IPS DF 6.9 (cell line): ENCODE measurements at places on chromosomes 11 and 22.
A peak's percentile ranks its signal among the peaks of the same experiment; 100 is the strongest.

- H3K4me1 ChIP-seq = no peaks in the 10 kb centered on the region
- no peaks in the 10 kb centered on the region for H3K36me3 ChIP-seq
- no peak for DNase-seq
- no peaks in the 10 kb centered on the region for H3K27me3 ChIP-seq
Measured at GRCh38 chr11:17791144-17791543, 56.6 kb downstream of the KCNC1 start.

DNA sequence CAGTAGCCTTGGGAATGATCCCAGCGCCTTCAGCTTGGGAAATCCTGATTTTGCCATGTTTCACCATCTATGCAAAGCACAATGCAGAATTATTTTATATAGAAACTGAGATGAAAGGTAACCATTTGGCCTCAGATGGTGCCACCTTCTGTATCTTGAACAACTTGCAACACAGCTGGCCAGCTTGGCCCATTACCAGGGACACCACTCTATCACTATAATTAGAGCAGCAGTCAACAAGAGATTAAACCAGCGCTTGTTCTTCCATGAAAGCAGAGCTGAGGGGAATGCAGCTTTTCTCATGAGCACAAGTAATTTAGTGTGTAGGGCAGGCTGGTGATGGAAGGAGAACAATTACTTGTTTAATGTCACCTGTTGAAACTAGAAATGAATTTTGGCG is 6.7 kb upstream of the ZDHHC13 start:
- H3K36me3 ChIP-seq = no peaks in the 10 kb centered on the region
- H3K4me1 ChIP-seq = no peaks in the 10 kb centered on the region
- DNase-seq = no peak

DNA sequence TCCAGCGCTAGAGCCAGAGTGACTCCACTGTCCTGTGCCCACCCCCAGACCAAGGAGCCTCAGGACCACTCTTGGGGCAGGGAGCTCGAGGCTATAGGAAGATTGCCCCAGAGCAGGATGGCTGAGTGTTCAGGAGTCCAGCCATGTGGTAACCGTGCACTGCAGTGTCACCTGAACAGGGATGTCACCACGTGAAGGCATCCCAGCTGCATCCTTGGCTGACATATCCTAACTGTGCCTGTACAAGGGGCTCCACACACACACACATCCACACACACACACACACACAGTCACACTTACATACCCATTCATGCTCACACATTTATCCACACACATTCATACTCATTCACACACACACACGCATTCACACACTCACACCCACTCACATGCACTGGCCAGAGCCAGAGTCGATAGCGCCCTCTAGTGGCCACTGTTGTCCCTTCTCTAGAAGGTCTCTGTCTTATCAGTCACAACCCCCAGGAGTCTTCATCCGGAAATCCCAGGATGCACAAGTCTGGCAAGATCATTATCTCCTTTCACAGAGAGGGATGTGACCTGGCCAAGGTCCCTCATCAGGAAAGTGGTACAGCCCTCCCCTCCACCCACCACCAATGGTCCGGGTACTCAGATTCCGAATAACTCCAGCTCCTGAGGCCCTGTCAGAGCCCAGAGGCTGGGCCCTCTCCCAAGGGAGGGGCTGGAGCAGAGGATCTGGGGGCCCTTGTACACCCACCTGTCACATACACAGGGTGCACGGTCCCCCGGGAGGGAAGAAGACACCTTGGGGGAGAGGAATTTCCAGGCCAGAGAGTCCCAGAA is 55.1 kb downstream of the IGLL5 start:
- no peaks in the 10 kb centered on the region for H3K27me3 ChIP-seq
- no peaks in the 10 kb centered on the region for H3K36me3 ChIP-seq
- no peak overlapping the region for H3K27ac ChIP-seq
- peak; percentile 58 for DNase-seq
- H3K4me1 ChIP-seq = no peaks in the 10 kb centered on the region

DNA sequence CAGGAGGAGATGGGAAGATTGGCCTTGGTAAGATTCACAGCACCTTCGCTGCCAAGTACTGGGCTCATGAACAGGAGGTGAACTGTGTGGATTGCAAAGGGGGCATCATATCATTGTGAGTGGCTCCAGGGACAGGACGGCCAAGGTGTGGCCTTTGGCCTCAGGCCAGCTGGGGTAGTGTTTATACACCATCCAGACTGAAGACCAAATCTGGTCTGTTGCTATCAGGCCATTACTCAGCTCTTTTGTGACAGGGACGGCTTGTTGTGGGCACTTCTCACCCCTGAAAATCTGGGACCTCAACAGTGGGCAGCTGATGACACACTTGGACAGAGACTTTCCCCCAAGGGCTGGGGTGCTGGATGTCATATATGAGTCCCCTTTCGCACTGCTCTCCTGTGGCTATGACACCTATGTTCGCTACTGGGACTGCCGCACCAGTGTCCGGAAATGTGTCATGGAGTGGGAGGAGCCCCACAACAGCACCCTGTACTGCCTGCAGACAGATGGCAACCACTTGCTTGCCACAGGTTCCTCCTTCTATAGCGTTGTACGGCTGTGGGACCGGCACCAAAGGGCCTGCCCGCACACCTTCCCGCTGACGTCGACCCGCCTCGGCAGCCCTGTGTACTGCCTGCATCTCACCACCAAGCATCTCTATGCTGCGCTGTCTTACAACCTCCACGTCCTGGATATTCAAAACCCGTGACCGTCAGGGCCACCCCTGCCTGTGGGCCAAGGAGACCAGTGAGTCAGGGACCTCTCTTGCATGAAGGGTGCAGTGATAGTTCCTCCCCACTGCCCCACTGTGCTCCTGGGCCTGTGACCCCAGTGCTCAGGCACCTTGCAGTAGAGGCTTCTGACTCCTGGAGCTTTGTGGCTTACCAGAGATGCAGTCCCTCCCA is 83.6 kb downstream of the BCR start:
- no peak overlapping the region for H3K4me3 ChIP-seq
- peaks cover 21% of the 10 kb centered on the region for H3K36me3 ChIP-seq

- no peaks in the 10 kb centered on the region for H3K36me3 ChIP-seq
- DNase-seq = no peak
- no peak overlapping the region for H3K4me3 ChIP-seq
- no peak overlapping the region for H3K27ac ChIP-seq
Measured at GRCh38 chr11:3903207-3903896, 47.9 kb downstream of the STIM1 start.

GRCh38 chr22:29226351-29226981 is 20.8 kb downstream of the EMID1 start:
- H3K4me3 ChIP-seq = no peak overlapping the region
- no peaks in the 10 kb centered on the region for H3K27me3 ChIP-seq
- H3K4me1 ChIP-seq = no peaks in the 10 kb centered on the region
- DNase-seq = no peak
- no peak overlapping the region for H3K27ac ChIP-seq

GRCh38 chr11:119496469-119496868 is 73.5 kb upstream of the THY1 start:
- DNase-seq = no peak
- no peaks in the 10 kb centered on the region for H3K27me3 ChIP-seq
- H3K36me3 ChIP-seq = no peaks in the 10 kb centered on the region
- H3K27ac ChIP-seq = no peak overlapping the region
- H3K4me1 ChIP-seq = peaks cover 10% of the 10 kb centered on the region

DNA sequence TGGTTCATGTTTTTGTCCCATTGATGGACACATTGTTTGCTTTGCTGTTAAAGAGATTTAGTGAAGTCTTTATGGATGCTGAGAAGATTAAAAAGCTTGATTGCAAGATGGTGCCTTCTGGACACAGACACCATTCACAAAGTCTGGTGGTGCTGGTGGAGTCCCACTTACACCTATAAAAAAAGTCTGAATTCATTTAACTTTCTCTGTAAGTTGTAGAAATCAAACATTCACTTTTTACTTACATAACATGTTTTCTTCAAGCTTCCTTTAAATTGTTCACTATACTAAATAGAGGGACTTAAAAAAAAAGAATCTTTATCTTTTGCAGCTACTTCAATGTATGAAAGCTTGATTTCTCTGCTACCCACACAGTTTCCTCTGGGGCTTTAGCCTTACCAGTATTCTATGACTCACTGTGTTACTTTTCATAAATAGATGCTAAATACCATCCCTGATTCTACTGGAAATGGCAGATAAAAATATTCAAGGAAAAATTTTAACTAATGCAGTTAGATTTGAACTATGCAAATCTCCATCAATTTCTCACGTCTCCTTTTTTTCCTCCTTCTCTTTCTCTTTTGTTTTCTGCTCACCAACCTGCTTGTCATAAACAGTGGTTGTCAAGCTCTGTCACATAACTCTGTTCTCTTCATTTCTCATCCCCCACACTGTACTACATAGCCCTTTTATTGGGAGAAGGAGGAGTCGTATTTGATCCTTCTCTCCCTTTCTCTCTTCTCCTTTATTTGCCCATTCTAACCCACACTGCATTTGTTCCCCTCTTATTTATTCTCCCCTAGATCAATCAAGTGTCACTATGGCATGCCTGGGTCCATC is 89.7 kb downstream of the FAM76B start:
- H3K27me3 ChIP-seq = no peaks in the 10 kb centered on the region
- peaks cover 1% of the 10 kb centered on the region; the same call in 1 of the 2 replicates for H3K4me1 ChIP-seq
- H3K27ac ChIP-seq = no peak overlapping the region
- no peak for DNase-seq

DNA sequence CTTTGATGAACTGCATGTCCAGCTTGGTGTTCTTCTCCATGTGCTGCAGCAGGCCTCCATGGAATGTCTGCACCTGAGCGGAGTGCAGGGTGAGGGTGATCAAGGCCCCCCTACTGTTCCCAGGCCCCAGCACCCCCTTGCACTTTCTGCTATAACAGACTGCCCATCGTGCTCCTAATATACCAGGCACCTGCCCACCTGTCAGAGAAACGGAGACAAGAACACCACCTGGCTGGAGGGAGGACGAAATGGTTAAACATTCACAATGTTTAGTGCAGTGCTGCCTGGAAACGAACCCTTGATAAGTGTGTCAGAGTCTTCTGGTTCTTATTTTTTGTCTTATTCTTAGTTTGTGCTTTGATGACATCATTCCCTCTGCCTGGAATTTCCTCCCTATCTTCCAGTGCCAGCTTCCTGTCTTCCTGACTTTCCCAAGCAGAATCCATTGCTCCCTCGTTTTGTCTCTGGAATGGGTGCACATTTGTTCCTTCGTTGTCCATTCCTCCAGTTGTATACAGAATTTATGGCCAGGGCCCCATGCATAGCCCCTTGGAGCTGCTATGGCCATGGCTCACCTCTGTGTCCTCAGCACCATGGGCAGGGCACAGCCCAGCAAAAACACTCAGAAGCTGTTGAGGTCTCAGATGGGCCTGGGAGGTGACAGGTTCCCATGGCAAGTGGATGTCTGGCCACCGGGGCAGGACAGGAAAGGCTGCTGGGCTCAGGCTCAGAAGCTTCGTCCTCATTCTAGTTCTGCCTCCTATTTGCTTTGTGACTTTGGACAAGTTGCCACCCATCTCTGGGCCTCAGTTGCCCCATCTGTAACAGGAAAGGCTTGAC is 11.9 kb downstream of the BAIAP2L2 start:
- no peaks in the 10 kb centered on the region for H3K36me3 ChIP-seq
- H3K27me3 ChIP-seq = no peaks in the 10 kb centered on the region
- peaks cover 2% of the 10 kb centered on the region for H3K4me1 ChIP-seq
- no peak for DNase-seq

- H3K4me1 ChIP-seq = no peaks in the 10 kb centered on the region
- H3K27ac ChIP-seq = no peak overlapping the region
- no peak for DNase-seq
- H3K36me3 ChIP-seq = no peaks in the 10 kb centered on the region
- no peaks in the 10 kb centered on the region for H3K27me3 ChIP-seq
Measured at GRCh38 chr11:45384711-45385241, 98.6 kb upstream of the SYT13 start.

DNA sequence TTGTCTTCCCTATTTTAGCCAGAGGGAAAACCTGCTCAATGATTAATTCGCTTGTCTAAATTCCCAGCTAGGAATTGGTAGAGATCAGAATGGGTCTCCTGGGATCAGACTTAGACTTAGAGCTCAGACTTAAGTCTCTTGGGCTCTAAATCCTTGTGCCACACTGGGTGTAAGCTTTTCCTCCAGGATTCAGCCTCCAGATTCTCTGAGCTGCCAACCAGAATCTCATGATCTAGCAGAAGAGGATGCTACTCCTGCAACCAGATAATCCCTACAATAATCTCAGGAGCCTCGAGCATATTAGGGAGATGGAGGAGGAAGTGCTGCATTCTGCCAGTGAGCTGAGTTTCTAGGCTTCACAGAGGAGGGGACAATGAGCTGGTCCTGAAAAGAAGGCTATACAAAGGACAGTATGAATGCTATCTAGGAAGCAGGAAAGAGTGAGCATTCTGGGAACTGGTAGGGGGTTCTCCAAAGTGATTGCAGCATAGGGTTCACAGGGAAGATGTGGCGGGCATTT is 211.6 kb upstream of the SESN3 start:
- no peak overlapping the region for H3K4me3 ChIP-seq
- no peaks in the 10 kb centered on the region for H3K36me3 ChIP-seq
- DNase-seq = no peak
- peaks cover 3% of the 10 kb centered on the region; the same call in 1 of the 2 replicates for H3K4me1 ChIP-seq

GRCh38 chr11:8327761-8328192 is 64.1 kb upstream of the LMO1 start:
- no peak for DNase-seq
- no peaks in the 10 kb centered on the region for H3K27me3 ChIP-seq
- no peak overlapping the region for H3K27ac ChIP-seq
- H3K4me3 ChIP-seq = no peak overlapping the region
- H3K36me3 ChIP-seq = no peaks in the 10 kb centered on the region

GRCh38 chr11:65651589-65652510 is 10.9 kb downstream of the RELA start:
- H3K36me3 ChIP-seq = peaks cover 13% of the 10 kb centered on the region
- H3K4me1 ChIP-seq = peaks cover 2% of the 10 kb centered on the region; the same call in 1 of the 2 replicates
- H3K4me3 ChIP-seq = peak overlapping the region; percentile 57; the same call in 1 of the 2 replicates
- no peak for DNase-seq
- no peaks in the 10 kb centered on the region for H3K27me3 ChIP-seq

- no peak for DNase-seq
- peaks cover 2% of the 10 kb centered on the region; the same call in 1 of the 2 replicates for H3K4me1 ChIP-seq
- H3K4me3 ChIP-seq = no peak overlapping the region
- H3K36me3 ChIP-seq = no peaks in the 10 kb centered on the region
Measured at GRCh38 chr11:26618441-26618840, 46.4 kb upstream of the MUC15 start.

- no peak for DNase-seq
- H3K27me3 ChIP-seq = no peaks in the 10 kb centered on the region
- peaks cover 10% of the 10 kb centered on the region for H3K4me1 ChIP-seq
- no peaks in the 10 kb centered on the region; the same call in 1 of the 2 replicates for H3K36me3 ChIP-seq
- H3K4me3 ChIP-seq = no peak overlapping the region
Measured at GRCh38 chr11:68542617-68543016, 82.1 kb downstream of the PPP6R3 start.

GRCh38 chr11:126127898-126128297 is 65.2 kb upstream of the CDON start:
- peaks cover 3% of the 10 kb centered on the region for H3K4me1 ChIP-seq
- no peaks in the 10 kb centered on the region for H3K36me3 ChIP-seq
- H3K4me3 ChIP-seq = no peak overlapping the region
- DNase-seq = no peak
- H3K27me3 ChIP-seq = no peaks in the 10 kb centered on the region
- H3K27ac ChIP-seq = no peak overlapping the region

DNA sequence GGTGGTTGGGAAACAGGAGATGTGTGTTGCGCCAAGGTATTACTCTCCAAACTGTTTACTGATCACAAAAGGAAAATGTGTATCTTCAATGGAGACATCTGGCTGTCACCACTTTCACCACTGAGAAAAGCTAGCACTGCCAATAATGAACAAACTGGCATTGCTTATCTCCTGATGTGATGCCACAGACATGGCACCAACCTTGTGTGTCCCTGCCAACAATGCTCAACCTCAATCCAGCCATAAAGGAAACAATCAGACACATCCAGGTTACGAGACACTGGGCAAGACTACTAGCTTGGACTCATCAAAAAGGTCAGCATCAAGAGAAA is 28.1 kb downstream of the GNB1L start:
- H3K4me1 ChIP-seq = no peaks in the 10 kb centered on the region
- H3K27me3 ChIP-seq = no peaks in the 10 kb centered on the region
- no peak for DNase-seq
